ENCODE measurements at places on chromosomes 4 and X. TPM values are rescaled to one million over a fixed set of nuclear protein-coding genes. Genes with fewer than 3 reads are reported as not detected.

GRCh38 chr4:114879916-114880669, 233.3 kb downstream of the NDST4 start:
- no peak for DNase-seq
- H3K4me3 ChIP-seq, result no peak overlapping the region
- no peak overlapping the region for H3K27ac ChIP-seq
- H3K27me3 ChIP-seq, result no peaks in the 10 kb centered on the region

- no peak overlapping the region for H3K4me3 ChIP-seq
- DNase-seq, result no peak
- no peaks in the 10 kb centered on the region for H3K36me3 ChIP-seq
Measured at GRCh38 chrX:151938172-151938571, 25.5 kb downstream of the MAGEA4 start.

DNA sequence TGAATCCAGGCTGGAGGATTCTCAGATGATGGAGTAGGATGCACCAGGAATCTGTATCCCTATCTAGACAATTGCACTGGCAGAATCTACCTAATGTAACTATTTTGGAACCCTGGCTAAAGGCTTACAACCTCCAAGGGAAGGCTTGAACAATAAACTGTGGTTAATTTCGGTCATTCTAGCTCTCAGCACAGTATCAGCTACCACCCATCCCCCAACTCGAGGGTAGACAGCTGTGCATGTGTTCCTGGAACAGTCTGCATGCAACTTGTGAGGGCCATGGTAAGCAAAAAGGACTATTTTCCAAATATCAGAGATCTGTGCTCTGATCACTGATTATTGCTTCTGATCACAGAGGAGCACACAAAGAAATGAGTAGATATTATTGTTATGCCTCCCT, 34.0 kb downstream of the ELF2 start:
- no peaks in the 10 kb centered on the region for H3K36me3 ChIP-seq
- no peak for DNase-seq
- H3K4me1 ChIP-seq, result peaks cover 12% of the 10 kb centered on the region
- no peak overlapping the region for H3K27ac ChIP-seq
- H3K4me3 ChIP-seq, result no peak overlapping the region

The SSX5 gene
- total RNA-seq, result not detected

The RFC1 gene
- 49.4 TPM for total RNA-seq

GRCh38 chr4:186924723-186925122, 201.1 kb upstream of the FAT1 start:
- no peak overlapping the region for H3K4me3 ChIP-seq
- H3K36me3 ChIP-seq, result no peaks in the 10 kb centered on the region
- DNase-seq, result no peak
- H3K27me3 ChIP-seq, result no peaks in the 10 kb centered on the region
- H3K27ac ChIP-seq, result no peak overlapping the region

DNA sequence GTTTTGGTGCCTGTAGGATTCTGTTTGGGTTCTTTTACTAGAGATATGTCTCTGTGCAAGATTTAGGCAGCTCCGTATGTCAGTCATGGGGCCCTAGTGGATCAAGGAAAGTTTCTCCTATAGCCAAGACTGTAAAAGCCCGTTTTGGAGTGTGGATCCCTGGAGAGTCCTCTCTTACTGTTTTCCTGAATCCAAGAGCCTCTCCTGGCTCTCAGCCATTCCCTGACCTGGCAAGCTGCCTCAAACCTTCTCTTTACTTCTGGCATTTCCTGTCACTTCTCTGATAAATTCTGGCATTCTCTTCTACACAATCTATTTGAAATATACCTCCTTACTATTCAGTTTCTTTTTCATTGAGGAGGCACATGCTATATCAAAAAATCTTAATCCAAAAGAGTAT, 41.4 kb downstream of the DCAF12L2 start:
- H3K27me3 ChIP-seq, result no peaks in the 10 kb centered on the region
- DNase-seq, result no peak
- no peak overlapping the region for H3K4me3 ChIP-seq
- no peak overlapping the region for H3K27ac ChIP-seq
- H3K36me3 ChIP-seq, result no peaks in the 10 kb centered on the region

DNA sequence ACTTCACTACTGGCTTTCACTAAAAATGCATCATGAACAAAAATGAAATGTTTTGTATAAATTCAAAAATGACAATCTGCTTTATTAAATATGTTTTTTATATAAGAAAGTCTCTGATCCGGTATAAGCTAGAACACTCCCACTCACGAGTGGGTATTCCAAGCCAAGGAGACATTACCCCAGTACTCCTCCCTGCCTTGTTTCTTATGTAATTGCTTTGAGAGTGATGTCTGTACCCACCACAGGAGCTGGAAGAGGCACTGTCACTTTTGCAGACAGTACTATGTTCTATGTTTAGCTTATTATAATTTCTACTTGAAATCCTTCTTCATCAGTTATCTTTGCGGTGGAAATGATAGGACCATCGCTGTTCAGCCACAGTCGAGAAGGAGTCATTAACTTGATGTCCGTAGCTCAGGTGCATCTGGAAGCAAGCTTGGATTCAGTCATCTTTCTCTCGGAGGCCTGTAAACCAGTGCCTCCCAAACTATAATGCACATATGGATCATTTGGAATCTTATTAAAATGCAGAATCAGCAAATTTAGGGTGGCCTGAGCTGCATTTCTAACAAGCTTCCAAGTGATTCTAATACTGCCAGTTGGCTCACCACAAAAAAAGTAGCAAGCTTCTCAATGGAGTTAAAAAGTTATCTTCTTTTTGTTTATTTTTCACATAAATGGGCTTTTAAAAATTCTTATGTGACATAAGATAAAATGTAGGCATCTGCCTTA, 396.4 kb downstream of the GRIA2 start:
- H3K4me1 ChIP-seq, result no peaks in the 10 kb centered on the region
- H3K27ac ChIP-seq, result no peak overlapping the region
- no peak overlapping the region for H3K4me3 ChIP-seq
- DNase-seq, result no peak
- H3K36me3 ChIP-seq, result no peaks in the 10 kb centered on the region

Data from Peyer's patch (tissue), 4 donors.